ENCODE measurements at places on chromosomes 6 and 20.

DNA sequence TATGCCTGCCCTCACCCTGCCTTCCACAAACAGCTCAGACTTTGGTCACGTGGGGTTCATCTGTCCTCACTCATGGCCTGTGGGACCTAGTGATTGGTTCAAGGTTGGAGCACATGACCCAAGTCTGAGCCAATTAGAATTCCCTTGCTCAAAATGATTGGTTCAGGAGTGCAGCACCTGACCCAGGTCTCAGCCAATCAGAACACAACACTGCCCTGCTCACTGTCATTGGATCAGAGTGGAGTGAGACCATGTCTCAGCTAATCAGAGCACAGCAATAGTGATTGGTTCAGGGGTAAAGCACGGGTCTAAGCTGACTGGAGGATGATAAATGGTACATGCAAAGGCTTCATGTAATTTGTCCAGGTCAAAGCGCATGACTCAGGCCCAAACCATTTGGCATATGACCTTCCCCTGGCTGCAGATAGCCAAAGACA lies 102.2 kb downstream of the PREX1 start:
- DNase-seq = no peak

DNA sequence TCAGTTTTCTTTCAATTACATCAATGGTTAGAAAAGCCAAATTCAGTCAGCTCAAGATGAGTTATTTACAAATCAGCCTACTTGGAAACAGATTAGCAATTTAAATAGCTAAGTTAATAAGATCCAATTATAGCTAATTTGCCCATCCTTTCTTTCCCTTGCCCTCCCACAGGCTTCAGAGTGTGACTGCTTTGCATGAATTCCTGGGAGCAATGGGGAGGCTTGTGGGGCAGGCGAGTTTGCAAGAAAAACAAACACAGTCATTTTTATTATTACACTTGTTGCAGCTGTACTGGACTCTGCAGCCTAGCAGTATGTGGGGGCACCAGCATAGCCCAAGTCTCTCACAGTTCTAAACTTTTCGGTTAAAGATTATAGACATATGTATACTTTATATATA lies 219.0 kb downstream of the NKAIN2 start:
- DNase-seq = no peak

GRCh38 chr6:131861381-131861780 lies 53.6 kb downstream of the ENPP1 start:
- DNase-seq = no peak

GRCh38 chr6:128569732-128570679 lies 49.6 kb upstream of the PTPRK start:
- no peak for DNase-seq

GRCh38 chr20:33064572-33065287 lies 11.0 kb downstream of the BPIFB3 start:
- no peak for DNase-seq

DNA sequence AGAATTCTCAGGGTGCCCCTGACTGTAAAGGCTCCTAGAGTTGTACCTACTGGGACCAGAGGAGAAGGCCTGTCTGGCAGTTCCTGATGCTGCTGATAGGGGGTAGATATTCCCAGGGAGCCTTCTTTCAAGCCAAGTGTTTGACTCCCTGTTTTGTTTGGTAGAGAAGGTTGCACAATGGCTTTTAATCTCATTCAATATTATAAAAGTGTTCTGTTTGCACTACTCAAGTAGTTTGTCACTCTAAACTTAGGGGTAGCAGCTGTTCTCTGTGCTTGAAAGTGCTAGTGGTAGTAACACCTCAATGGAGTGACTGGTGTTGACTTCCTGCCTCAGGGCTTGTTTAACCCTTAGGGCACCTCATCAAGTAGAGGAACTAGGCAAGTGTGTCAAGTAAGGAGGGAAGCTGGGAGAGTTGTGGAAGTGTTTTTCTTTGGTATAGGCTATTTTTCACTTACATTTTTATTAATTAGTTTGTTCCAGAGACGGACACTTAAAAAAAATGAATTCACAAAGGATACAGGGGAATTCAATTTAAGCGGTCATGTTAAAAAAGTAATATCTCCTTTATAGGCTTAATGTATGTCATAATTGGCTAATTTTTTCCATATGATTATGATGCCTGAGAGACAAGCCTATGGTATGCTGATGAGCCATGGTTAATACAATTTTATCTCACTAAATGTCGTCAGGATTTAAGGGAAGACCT lies 38.1 kb downstream of the BICRAL start:
- DNase-seq = peak; percentile 5

GRCh38 chr20:8534368-8535160 lies 402.5 kb downstream of the PLCB1 start:
- no peak for DNase-seq

DNA sequence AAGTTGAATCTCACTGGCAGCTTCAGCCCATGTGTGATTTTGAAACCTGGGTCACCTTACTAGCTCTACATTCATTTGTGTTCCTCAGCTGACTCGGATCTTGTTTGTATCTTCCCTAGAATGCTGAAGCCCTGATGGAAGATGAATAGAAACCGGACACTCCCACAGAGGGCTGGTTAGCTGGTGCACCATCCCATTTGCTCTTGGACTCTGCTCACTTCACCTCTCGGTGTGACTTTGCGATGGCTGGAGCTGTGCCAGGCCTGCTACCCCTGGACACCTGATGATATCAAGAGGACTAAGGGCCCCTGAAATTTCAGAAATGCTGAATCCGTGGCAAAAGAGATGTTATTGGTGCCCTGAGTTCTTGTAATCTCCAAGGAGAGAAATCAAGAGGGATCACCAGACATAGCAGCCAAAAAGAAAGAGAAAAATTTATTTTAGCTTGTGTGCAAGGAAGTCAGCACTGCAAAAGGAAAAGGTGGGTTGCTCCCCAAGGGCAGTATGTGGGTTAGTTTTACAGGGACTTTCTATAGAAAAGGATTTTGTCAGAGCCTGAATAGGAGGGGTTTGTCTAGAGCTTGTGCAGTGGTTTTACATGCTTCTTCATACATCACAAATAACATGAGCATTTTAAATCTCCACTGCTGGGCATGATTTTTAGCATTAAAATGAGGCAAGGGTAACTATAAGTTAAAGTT lies 426.3 kb upstream of the NOX3 start:
- DNase-seq = no peak

GRCh38 chr6:167760979-167761793 lies 65.5 kb upstream of the AFDN start:
- no peak for DNase-seq

DNA sequence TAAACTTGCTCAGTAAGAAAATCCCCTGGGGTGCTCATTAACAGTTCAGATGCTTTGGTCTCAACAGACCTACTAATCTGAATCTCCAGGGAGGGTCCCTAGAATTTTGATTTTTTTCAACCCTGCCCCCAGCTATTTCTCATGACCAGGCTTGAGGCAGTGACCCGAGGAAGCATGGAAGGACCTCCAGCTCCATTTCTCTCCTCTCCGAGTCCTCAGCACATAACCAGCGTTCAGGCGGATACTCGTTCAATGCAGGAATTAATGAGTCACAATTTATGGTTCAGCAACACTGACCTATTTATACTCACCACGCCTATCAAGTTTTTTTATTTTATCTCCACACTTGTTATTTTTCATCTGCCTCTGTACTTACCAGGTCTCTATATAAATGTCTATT lies 369.2 kb upstream of the CDH4 start:
- no peak for DNase-seq

DNA sequence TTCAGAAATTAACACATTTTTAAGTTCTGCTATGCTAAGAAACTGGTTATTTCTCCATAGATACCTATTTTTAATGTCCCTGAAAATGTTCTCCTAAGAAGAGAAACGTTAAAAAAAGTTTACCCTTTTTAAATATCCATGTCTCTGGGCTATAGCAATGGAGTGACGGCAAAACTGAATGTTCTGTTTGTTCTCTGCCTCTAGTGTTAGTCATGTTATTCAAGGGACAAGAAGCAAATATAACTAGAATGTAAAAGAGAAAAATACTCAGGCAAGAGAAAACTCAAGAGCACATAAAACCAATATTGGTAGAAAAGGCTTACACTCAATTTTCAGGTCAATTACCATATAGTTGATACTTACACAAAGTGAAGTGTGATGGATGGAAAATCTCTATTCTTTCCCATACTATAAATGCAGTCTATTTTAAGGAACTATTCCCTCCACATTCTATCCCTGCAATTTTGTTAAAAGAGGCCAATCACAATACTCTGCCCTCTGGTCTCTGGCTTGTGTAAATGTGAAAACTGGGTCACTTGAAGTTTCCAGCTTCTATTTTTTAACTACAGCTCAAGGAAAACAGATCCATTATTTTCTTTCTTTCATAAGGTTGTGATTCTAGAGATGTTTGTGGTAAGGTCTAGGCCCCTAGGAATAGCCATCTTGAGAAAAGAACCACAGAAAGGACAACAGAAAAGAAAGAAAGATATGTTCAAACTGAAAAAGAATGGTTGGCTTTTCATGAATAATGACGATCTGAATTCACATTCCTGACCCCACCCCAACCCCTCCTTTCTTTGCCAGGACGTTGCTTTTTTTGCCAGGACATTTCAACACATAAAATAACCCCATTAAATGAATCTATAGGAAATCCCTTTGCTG lies 200.3 kb upstream of the FAM83B start:
- DNase-seq = no peak

All from CD14-positive monocyte (primary cell).